Gastroesophageal sphincter (tissue), 4 donors: ENCODE measurements at places on chromosomes 1 and 21.
A peak's percentile ranks its signal among the peaks of the same experiment; 100 is the strongest.

- no peak for ATAC-seq
Measured at GRCh38 chr1:88609051-88609450, 75.0 kb upstream of the PKN2 start.

DNA sequence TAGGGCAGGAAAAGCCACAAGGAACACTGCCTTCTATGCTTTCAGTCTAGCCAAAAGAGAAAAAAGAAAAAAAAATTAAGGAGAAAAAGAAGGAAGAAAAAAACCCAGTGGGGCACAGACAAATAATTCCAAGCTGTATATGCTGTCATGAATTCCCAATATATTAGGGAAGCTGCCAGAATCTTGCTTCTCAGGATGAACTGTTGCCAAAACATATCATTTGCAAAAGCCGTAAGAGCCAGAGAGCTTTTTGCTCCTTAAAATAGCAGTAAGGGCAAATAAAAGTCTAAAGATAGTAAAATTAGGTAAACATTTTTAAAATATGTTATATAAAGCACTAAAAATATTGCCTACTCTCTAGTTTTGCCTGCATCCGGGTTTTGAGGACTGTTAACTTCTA, 52.1 kb downstream of the PGM1 start:
- no peak for ATAC-seq

GRCh38 chr1:27634177-27634984, 604 bp downstream of the FGR start:
- peak; percentile 52 for ATAC-seq

DNA sequence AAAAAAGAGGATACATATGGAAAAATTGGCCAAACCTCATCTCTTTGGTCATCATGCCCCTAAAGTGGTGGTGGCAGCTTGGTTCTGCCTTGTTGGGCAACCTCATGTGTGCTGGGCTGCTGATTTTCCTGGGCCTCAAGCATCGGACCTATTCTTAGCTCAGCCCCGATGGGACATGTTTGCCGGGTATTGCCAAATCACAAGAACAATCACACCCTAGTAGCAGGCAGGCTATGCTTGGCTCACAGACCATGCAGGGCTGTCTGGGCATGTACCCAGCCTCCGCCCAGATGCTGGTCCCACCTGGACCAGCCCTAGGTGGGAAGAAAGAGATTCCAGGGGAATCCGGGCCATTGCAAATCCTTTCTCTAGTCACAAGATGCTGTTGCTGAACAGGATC, 189.4 kb upstream of the FGGY start:
- ATAC-seq, result peak; percentile 74

GRCh38 chr1:232211149-232211548, 418.8 kb downstream of the SIPA1L2 start:
- no peak for ATAC-seq

- no peak for ATAC-seq
Measured at GRCh38 chr1:64938991-64939390, 27.4 kb downstream of the JAK1 start.

GRCh38 chr1:54857746-54858561, 29.0 kb downstream of the DHCR24 start:
- ATAC-seq, result no peak

- no peak for ATAC-seq
Measured at GRCh38 chr1:39109644-39110043, 83.5 kb downstream of the NDUFS5 start.

DNA sequence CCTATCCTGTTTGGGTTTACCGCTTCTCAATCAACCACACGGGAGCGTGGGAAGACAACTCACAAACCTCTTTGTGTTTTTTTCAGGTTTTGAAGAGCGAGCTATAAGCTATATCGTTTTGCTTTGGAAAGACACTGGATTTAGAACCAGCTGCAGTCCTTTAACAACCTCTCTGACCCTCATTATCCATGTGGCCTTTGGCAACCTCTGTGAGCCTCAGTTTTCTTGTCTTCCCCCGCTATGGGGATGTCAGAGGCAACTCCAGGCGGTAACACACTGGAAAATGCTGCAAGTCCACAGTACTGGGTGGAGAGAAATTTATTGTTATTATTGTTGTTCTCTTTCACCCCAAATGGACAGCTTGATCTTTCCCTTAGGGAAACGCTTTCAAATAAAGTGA, 100.0 kb downstream of the ETS2 start:
- no peak for ATAC-seq

- no peak for ATAC-seq
Measured at GRCh38 chr1:85465786-85466134, 801 bp upstream of the DDAH1 start.

DNA sequence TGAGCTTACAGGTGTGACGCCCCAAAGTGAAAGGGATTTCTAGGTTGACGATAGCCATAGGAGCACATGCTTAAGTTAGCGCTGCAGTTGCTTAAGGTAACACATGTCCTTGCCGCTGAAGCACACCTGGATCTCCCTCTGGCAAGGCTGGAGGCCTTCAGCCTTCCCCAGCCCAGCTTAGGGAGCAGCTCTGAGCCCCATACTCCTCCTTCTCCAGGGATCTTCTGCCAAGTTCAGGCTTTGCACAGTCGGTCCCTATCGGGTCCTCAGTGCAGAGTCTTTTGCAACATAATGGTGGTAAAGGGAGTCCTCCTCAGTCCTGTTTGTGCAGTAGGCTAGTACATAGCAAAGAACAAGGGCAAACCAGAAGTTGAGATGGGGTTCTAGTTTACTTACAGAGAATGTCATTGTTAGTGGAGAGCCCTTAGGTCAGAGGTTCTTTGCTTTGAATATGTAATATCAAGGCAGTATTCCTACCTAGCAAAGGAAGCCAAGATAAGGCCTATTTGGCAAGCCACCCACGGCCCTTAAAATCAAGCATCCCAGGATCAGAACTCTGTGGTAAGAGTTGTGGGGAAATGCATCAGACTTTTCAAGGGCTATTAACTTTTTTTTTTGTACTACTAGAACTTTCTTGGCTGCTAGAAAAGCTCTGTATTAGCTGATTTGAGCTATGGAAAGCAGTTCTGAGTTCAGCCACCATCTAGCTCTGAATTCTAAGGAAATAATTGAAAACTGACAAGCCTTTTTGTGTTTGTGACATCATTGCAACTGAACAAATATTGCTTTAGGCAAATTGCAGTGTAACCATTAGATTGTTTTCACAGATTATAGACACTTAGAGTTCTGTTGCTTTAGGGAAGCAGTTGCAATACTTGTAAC, 1.4 kb downstream of the EVA1C start:
- ATAC-seq, result no peak

- ATAC-seq, result no peak
Measured at GRCh38 chr1:89310505-89310904, 37.8 kb upstream of the GBP5 start.

DNA sequence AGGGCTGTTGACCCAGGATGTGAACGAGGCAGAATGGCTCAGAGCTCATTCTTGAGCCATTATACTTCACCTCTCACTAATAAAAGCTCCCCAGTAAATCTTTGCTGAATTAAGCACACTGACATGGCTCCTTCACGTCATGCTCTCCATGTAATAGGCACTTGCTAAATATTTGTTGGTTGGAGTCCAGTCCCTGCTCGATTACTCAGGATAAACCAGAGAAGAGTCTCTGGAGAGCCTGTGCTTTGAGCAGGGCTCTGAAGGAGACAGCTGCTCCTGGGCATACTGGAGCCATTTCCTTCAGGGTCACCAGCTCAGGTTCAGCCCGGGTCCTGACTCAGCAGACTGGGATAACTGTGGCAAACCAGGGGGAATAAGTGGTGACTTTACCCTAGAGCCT, 46.9 kb downstream of the HLX start:
- no peak for ATAC-seq

- no peak for ATAC-seq
Measured at GRCh38 chr1:158327481-158327880, 3.9 kb downstream of the CD1B start.

GRCh38 chr1:75797606-75798216, 1.0 kb downstream of the MSH4 start:
- ATAC-seq, result no peak

GRCh38 chr1:211068976-211069375, 65.0 kb downstream of the KCNH1 start:
- ATAC-seq, result no peak

DNA sequence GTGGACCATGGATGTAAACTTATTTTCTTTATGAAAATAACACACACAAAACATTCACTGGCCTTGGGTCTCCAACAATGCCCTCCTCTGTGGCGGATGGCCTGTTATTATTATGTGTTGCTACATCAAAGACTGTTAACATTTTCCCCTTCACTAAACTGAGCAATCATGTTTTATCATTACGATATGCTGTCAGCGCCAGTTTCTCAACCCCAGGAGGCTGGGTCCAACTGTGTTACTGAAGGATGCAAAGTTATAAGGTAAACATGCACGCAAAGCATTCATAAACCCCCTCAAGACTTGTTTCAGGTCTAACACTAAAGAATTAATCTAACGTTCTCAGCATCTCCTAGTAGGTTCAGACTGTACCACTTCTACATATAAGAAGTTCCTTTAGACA, 6.0 kb upstream of the DUSP10 start:
- ATAC-seq, result no peak

- no peak for ATAC-seq
Measured at GRCh38 chr1:24853649-24854048, 76.4 kb downstream of the RUNX3 start.

- no peak for ATAC-seq
Measured at GRCh38 chr1:2630498-2631135, 2.2 kb downstream of the MMEL1 start.

GRCh38 chr1:114164840-114165543, 11.3 kb upstream of the SYT6 start:
- ATAC-seq, result no peak

GRCh38 chr1:241841691-241842090, 6.3 kb upstream of the EXO1 start:
- no peak for ATAC-seq

GRCh38 chr1:203698144-203698543, 66.8 kb upstream of the LAX1 start:
- ATAC-seq, result no peak
